ENCODE measurements at places on chromosomes 7 and 10. TPM values are rescaled to one million over a fixed set of nuclear protein-coding genes. Genes with fewer than 3 reads are reported as not detected.

CHST3 gene
- total RNA-seq: 40.0 TPM

PTPRZ1 gene
- 2.1 TPM for total RNA-seq

RADIL gene
- 7.8 TPM for total RNA-seq

FRA10AC1 gene
- 16.5 TPM for total RNA-seq

FGFBP3 gene
- 0.81 TPM for total RNA-seq

AGAP5 gene
- total RNA-seq: 4.4 TPM

NKX1-2 gene
- not detected for total RNA-seq

CRHR2 gene
- total RNA-seq: 0.44 TPM

FAM241B gene
- 3.7 TPM for total RNA-seq

PNLIPRP1 gene
- not detected for total RNA-seq

NYAP1 gene
- 0.59 TPM for total RNA-seq

GRCh38 chr10:62613424-62613823 is 191.1 kb upstream of the ADO start:
- DNase-seq: no peak

DNA sequence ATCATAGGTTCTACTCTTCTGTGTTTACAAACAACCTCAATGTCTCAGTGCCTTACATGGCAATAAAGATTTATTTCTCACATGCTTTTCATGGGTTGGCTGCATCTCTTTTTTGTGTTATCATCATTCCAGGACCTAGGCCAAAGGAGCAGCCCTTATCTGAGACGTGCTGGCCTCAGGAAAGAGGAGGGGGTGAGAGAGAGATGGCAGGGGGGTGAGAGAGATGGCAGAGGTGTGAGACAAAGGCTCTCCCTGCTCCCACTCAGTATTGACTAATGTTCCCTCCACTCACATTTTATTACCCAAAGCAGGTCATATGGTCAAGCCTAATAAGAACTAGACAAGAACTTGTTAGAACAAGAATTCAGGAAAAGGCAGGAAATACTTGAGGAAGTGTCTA is 120.1 kb upstream of the PRR15 start:
- DNase-seq: no peak

DNA sequence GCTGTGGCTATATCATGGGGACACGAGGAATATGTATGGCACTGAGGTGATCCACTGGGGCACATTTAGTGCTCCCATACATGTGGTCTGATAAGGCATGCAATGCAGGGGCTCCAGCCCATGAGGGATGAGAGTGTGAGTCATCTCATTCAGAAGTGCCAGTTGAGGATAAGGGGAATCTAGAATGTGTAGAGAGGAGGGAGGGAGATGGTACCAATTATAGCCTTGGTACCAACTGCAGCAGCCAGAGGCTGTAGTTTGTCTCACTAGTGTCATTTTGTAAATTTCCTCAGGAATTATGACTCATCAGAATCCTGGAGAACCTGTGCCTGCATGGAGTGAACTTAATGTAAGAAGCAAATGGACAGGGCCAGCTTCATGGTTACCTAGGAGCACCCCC is 46.2 kb downstream of the LAMB4 start:
- no peak for DNase-seq

DNA sequence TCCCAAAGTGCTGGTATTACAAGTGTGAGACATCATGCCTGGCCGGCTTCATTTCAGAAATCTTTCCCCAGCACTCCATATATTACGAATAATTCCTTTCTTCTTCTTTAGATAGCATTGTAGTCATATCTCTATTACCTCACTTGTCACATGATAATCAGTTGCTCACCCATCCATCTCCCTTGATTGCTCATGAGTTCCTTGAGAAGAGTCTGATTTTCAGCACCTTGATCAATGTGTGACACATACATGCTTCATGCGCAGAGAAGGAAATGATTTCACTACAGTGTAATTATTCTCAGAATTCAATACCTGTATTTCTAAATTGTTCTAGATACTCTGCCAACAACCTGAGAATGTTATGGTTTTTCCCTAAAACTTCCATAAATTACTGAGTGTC is 26.7 kb upstream of the GGCT start:
- DNase-seq: no peak

GRCh38 chr7:37920849-37921805 is 687 bp downstream of the EPDR1 start:
- DNase-seq: peak; percentile 45

- DNase-seq: no peak
These were observed 11.6 kb downstream of the TLX1 start for GRCh38 chr10:101142533-101143344.

GRCh38 chr10:21751341-21752310 is 217.6 kb downstream of the MLLT10 start:
- DNase-seq: no peak

DNA sequence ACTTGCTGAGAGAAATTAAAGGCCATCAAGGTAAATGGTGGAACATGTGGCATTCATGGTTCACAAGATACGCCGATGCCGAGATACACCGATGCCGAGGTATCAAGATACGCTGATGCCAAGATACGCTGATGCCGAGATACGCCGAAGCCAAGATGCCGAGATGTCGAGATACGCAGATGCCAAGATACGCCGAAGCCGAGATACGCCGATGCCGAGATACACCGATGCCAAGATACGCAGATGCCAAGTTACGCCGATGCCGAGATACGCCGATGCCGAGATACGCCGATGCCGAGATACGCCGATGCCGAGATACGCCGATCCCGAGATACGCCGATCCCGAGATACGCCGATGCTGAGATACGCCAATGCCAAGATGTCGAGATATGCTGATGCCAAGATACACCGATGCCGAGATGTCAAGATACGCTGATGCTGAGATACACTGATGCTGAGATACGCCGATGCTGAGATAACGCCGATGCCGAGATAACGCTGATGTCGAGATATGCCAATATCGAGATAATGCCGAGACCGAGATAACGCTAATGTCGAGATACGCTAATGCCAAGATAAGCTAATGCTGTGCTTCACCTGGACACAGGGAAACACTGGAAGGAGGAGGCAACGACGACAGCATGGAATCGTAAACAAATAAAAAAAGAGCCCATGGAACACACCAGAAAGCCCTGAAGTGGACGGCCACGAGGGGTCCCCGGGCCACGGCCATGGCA is 172.6 kb downstream of the MAD1L1 start:
- no peak for DNase-seq

GRCh38 chr7:139730746-139731612 is 46.8 kb downstream of the HIPK2 start:
- DNase-seq: peak; percentile 76

- DNase-seq: no peak
These were observed 31.4 kb upstream of the FRMD4A start for GRCh38 chr10:14362104-14362503.

DNA sequence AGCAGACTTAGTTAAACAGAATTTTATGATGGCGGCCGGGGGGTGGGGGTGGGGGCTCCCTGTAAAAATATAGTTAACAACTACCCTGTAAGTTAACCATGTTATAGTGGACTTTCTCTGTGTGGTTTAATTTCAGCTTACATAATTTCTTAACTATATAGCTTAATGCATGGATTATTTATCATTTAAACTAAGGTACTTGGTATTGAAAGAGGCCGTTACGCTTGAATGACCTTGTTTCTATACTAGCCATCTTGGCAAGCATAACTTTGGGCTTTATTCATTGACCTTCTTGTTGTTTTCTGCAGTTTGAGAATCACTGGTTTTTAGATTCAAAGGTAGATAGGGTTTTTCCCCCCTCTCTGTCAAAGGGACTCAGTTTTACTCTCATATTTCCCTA is 8.4 kb downstream of the EIF4EBP2 start:
- DNase-seq: no peak

DNA sequence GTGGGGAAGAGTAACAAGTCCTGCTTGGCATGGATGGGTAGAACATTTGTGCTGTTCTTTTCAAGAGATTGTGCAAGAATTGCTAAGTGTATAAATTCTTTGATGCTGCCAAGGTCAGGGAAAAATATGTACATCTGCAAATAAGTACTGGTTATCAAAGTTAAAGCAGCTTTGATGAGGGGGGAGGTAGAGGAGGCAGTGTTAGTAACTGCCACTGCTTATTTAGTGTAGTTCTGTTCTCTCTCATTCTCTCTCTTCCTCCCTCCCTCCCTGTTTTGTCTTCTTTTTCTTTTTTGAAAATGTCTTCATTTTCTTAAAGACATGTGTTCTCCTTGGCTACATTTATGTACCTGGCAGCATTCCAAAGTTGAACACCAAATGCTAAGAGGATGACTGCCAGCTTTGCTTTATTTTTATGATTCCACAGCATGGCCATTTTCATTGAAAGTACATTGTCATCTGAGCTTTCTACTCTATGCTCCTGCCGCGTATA is 18.6 kb downstream of the CACNB2 start:
- no peak for DNase-seq

DNA sequence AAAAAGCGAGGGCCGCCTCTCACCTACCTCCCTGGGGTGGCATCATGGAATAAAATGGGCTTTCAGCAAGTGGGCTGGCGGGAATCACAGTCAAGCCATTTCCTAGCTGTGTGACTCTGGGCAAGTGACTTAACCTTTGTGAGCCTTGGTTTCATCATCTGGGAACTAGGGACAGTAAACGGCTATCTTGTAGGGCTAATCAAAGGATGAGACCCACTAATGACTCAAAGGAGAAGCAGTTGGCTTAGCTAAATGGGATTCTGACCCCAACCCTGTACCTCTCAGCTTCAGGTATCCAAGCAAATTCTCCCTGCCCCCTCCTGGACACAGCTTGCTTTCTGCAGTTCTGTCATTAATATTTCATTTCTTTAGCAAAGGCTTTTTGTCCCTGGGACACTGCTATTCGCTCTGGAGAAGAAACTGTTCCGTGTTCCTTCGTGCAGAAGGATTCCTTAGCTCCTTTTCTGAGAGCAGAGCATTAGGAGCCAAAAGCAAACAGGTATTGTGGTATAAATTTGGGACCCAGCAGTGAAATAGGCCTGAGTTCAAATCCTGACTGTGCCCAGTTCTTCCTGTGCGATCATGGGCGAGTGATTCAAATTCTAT is 25.9 kb downstream of the TRIM8 start:
- DNase-seq: no peak

DNA sequence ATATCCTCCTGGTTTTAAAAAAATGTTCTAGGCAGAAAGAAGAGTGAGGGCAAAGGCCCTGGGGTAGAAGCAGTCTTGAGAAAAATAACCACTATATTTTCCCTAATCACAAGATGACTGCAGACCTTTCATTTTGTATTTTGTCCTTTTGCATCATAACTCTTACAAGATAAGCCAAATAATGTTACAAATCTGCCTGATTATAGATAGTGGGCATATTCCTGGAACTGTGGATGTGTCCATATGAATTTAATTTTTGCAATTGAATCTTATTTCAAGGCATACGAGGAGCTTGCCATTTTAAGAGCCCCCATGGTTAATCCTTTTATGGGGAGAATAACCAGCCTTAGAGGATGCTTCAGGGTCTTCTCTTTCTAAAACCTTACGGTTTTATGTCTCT is 102.7 kb downstream of the ADRA2A start:
- DNase-seq: no peak

- no peak for DNase-seq
These were observed 1.3 kb upstream of the NMT2 start for GRCh38 chr10:15169555-15170401.

GRCh38 chr7:50706469-50706937 is 76.2 kb downstream of the GRB10 start:
- no peak for DNase-seq

DNA sequence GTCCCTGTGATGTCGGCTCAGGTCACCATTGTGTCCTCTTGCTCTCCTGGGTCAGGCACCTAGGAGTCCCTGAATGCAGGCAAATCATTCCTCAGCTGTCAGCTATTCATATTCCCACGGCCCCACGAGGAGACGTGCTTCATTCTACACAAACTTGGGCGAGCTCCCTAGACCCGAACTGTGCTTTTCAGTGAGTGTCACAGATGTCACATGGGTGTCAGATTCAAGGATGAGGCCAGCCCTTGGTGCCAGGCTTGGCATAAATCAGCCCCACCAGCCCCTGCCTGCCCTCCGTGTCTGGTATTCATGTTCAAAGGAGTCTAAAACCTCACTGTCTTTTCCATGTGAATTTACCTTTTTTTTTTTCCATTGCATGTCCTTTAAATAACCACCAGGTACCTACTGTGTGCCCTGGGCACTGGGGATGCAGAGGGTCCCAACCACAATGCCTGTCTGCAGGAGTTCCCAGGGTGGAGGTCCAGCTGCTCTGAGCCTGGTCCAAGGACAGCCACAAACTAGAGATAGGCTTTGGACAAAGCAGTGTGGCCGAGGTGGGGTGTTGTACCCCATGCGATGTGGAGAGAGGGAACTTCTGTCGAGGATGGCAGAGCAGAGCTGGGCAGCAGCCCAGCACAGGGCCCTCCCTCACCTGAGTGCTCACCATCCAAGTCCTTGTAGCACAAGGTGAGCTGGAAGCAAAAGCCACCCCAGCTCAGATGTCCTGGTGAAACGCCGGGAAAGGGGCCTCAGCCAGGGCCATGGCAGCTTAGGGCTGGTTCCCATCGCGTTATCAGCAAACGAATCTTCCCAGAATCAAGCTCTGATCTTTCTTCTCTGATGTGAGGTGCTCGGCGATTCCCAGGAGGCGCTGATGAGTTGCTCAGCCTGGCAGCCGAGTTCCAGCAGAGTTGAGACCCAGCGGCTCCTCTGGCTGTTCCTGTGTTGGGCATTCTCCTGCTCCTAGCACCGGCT is 611.9 kb downstream of the PTPRN2 start:
- DNase-seq: no peak

DNA sequence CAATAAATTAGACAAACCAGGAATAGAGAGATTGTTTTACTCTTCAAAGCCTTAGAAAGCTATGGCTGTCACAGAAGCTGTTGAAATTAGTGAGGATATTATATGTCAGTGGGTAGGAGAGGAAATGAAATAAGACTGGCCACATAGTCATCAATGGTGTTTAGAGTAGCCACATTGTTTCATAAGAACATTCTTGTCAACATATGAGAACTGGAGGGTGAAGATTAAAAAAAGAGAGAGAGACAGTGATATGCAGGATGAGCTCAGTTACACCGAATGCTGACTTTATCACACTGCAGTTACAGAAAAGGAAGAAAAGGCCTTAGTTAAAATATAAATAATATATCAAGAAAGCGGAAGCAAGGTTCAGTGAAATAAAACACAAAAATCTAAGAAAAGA is 412.0 kb downstream of the CNTNAP2 start:
- no peak for DNase-seq

DNA sequence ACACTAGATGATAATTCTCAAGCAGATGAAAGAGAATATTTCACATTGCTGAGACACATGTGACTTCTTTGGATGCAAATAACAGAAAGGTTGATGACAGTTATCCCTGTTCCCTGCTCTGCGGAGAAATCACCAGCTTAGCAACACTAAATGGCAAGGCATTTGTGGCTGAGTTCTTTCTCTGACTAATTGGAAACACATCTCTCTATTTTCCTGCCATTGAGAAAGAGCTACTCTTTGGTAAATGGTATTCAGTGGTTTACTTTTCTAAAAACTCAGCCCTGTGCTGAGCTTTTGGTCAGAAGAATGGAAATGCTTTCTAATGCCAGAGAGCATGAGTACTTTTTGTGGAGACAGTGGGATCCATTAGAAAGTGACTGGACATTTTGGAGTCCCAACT is 771.4 kb downstream of the LRMDA start:
- DNase-seq: no peak

- no peak for DNase-seq
These were observed 60.7 kb downstream of the GPAM start for GRCh38 chr10:112122827-112123226.

- DNase-seq: peak; percentile 77
These were observed 73.7 kb upstream of the PPIF start for GRCh38 chr10:79273604-79274003.

All from left cardiac atrium (tissue), 4 donors.